ENCODE measurements at places on chromosomes 5 and 9. TPM values are rescaled to one million over a fixed set of nuclear protein-coding genes. Genes with fewer than 3 reads are reported as not detected.
A peak's percentile ranks its signal among the peaks of the same experiment; 100 is the strongest.

DNA sequence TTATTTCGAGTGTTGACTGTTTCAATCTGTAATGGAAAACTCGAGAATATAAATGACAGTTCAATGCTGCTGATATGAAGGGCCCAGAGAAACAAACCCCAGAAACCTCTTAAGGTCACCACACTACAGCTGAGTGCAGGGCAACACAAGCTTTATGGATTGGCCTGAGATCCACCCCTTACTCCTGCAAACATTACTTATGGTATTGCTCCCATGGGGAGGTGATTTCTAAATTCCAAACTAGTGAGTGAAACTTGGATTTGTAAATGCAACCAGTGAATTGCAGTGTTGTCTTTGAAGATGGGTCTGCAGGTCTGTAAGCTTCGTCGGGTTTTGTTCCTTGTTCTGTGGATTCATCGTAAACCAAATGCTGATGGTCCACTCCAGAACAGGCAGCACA is 85.4 kb downstream of the NTRK2 start:
- DNase-seq, result no peak

DNA sequence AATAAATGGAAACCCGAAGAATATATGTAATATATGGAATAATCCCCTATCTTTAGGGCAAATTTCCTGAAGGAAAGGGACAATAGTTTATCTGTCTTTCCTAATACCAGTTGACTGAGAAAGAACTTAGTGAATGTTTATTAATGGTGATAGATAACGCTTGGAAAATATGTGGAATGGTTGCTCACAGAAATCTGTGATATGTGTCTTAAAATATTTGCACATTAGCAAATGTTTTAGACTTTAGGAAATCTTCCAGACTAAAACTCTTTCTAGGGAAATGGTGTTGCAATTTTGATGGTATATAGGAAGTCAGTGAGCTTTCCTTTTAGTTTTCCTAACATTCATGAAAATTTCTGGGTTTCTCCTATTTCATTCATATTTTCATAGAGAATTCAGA is 90.4 kb downstream of the PIP5K1B start:
- DNase-seq, result no peak

- DNase-seq, result no peak
Observed at GRCh38 chr5:114243281-114243971, 118.4 kb upstream of the KCNN2 start.

- no peak for DNase-seq
Observed at GRCh38 chr9:108746864-108747263, 108.9 kb downstream of the ACTL7B start.

The TMEM174 gene
- total RNA-seq, result not detected

DNA sequence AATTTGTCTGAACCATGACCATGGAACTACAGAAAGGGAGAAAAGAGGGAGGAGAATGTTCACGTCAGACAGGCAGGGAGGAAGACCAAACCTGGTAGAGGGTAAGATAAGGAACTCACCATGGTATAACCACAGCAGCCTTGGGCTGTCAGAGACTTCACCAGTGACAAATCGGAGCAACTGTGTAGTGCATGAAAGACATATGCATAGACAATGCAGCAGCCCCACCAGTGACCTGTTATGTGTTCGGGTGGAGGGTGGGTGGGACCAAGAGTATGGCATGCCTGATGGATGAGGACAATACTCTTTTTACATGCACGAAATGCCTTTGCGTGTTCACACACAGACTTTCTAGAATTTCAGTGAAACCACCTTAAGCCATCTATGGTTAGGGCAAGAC is 221.8 kb upstream of the RASEF start:
- DNase-seq, result no peak

The SPATA31C2 gene
- not detected for total RNA-seq

GRCh38 chr9:107732781-107733522 is 243.4 kb upstream of the KLF4 start:
- no peak for DNase-seq

The NMUR2 gene
- total RNA-seq, result not detected

GRCh38 chr5:67353500-67354450 is 157.2 kb upstream of the CD180 start:
- DNase-seq, result no peak

The CDC26 gene
- total RNA-seq, result 25.6 TPM

GRCh38 chr9:133371261-133371711 is 4.6 kb downstream of the SURF4 start:
- no peak for DNase-seq

DNA sequence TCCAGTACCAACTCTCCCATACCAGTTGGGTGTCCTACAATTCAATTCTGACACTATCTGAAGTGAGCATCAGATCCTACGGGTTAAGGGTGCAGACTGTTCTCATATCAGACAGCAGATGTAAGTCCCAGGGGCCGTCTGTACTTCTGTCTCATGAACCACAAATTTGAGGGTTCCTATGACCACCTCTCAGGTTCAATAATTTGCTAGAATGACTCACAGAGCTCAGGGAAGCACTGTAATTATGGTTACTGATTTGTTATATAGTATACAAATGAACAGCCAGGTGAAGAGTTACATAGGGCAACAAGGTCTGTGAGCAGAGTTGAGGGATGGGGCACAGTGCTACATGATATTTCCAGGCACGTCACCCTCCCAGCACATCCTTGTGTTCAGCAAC is 499.1 kb downstream of the DMAC1 start:
- no peak for DNase-seq

GRCh38 chr9:99118782-99119466 is 14.0 kb downstream of the TGFBR1 start:
- DNase-seq, result no peak

GRCh38 chr5:10903786-10904560 is 142.9 kb upstream of the DAP start:
- no peak for DNase-seq

GRCh38 chr5:122022966-122023365 is 55.1 kb downstream of the LOX start:
- DNase-seq, result no peak

GRCh38 chr9:137454145-137454596 is 5.0 kb downstream of the NSMF start:
- peak; percentile 83 for DNase-seq

DNA sequence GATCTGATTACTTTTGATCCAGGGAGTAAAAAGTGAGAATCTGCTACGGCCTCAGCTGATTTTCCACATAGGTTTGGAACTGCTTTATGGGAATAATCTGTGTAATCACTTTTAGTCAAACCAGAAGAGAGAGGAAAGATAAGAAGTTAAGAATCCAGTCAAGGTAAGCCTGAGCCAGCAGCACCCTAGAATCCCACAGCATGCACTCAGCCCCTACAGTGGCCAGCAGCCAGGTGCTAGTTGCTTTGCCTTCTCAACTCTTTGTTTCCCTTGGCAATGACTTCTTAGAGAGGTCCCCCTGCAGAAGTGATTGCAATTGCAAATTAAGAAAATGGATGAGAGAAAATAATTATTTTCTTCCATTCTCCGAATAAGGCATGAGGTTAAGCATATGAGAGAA is 59.7 kb upstream of the TMED7 start:
- no peak for DNase-seq
